ENCODE measurements at places on chromosomes 5 and 9. TPM values are rescaled to one million over a fixed set of nuclear protein-coding genes. Genes with fewer than 3 reads are reported as not detected.

DNA sequence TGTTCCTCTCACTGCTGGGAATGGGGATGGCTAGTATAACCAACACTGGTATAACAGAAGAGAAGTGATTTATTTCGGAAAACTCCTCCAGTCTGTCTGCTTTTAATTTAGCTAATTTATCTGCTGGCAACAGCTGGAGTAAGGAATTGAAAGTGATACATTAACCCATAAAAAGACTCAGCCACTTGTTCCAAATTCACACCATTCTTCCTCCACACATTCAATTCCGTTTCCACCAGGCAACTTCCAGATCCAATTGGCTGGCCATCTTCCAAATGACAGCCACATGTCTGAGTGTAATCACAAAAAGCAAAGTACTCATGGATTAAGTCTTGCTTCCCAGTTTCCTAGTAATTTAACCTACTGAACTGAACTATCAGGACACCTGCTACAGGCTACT lies 77.1 kb upstream of the RETREG1 start:
- DNase-seq, result no peak

DNA sequence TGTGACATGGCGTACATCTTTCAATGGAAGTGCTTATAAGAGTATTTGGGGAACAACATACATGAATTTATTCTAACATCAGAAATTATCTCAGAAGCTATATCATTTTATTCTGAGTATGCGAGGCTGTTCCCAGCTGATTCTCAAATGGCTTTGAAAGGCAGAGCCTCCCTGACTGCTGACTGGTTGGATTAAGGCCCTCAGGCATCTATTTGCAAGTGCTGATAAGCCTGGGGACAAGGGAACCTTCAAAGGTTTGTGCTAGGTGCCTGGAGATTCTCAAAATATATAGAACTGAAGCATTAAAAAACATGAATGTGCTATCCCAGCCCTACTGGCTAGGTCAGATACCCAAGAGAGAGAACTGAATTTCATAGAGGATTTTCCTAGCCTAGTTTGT lies 235.1 kb downstream of the LURAP1L start:
- no peak for DNase-seq

The TNFSF8 gene
- polyA plus RNA-seq, result 0.65 TPM

- no peak for DNase-seq
These were observed 147.4 kb upstream of the NFIL3 start for GRCh38 chr9:91571036-91571435.

- DNase-seq, result no peak
These were observed 401.8 kb downstream of the ARHGEF28 start for GRCh38 chr5:74027732-74028338.

All from hindlimb muscle (tissue), 1 donor.